Stimulated activated CD4-positive, alpha-beta T cell treated with anti-CD3 and anti-CD28 coated beads, Interleukin-4, amount 100 ng/mL, for 24 hours (primary cell): ENCODE measurements at places on chromosomes 3 and 15.

DNA sequence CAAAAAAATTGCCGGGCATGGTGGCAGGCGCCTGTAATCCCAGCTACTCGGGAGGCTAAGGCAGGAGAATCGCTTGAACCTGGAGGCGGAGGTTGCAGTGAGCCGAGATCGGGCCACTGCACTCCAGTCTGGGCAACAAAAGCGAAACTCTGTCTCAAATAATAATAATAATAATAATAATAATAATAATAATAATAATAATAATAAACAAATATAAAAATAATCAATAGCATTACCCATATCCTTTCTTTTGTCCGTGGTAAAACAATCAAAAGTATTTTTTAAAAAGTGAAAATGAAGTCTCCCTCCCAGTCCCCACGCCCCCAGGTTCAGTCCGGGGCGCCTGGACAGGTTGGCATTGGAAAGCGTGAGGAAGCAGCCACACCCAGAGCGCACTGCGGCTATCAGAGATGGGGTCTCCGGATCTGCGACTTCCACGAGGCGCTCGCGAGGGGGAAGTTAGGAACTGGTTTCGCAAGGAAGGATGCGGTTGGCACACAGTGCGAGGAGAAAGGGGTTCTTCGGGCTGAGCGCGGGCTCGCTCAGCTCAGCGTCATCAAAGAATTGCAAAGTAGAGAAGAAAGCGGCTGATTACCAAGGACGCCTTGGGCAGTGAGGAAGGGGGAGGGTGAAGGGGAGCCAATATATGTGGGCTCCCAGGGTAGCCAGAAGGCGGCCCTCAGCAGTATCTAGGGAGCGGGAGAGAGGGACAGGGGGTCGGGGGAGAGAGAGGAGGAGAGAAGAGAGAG lies 69.5 kb upstream of the EPHB3 start:
- no peak for DNase-seq

- DNase-seq: no peak
Observed at GRCh38 chr3:25384471-25384870, 43.6 kb upstream of the RARB start.

- no peak for DNase-seq
Observed at GRCh38 chr15:58684036-58684710, 65.3 kb downstream of the ADAM10 start.

GRCh38 chr3:16912400-16913263 lies 27.9 kb downstream of the PLCL2 start:
- DNase-seq: no peak

DNA sequence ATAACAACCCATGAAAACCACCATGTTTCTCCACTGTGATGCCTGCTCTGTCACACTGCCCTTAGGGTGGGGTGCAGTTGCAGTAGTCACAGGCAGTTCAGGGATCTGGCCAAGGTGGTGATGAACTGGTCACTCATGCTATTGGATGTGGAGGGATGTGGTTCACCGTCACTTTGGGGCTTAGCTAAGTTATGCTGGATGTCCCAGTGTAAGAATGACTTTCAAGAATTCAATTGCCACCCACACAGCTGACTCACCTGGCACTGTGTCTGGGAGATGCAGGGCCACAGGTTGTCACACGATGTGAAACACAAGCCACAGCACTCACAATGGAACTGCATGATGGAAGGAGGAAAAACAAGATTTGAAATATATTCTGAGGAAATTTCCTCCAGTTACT lies 146.1 kb upstream of the CTNNB1 start:
- peak; percentile 10 for DNase-seq
